D721Med (cell line): ENCODE measurements at places on chromosomes 2 and 18.

DNA sequence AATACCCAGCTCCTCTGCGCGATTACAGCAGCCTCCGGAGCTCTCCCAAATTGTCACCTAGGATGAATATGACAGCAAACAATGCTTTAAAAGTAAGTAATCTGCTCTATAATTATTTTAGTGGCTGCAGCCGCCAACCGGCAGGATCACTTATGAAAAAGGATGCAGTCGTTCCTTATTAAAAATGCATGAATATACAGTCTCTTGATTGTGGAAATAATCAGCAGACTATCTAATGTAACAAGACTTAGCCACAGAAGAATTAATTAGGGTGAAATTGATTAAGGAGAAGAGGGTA lies 71.8 kb upstream of the STPG4 start:
- no peak for DNase-seq

DNA sequence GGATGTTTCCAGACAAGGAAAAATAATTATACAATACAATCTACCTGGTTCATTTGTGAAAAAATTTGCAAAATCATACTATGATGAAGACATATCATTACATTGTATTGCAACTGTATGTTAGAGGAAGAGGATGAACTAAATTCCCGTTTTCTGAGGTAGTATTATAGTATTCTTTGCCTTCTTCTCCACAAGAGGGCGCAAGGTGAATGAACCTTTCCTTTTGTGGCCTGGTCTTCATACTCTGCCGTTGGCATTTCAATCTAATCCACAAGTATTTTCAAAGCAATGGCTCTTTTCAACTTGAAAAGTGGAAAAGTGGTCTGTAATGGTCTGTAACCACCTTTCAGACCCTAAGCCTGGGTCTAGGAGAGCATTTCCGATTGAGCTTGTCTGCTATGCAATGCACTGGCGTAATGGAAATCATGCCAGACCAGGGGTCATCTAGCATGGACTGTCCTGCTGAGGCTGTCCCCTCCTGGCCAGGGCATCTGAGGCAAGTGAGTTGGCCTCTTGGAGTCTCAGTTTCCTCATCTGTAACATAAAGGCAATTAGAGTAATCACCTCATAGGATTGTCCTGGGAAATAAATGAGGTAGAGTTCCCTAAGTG lies 30.8 kb upstream of the ZNF396 start:
- peak; percentile 45 for DNase-seq

GRCh38 chr2:121969166-121969565 lies 213.7 kb downstream of the TSN start:
- DNase-seq: no peak

DNA sequence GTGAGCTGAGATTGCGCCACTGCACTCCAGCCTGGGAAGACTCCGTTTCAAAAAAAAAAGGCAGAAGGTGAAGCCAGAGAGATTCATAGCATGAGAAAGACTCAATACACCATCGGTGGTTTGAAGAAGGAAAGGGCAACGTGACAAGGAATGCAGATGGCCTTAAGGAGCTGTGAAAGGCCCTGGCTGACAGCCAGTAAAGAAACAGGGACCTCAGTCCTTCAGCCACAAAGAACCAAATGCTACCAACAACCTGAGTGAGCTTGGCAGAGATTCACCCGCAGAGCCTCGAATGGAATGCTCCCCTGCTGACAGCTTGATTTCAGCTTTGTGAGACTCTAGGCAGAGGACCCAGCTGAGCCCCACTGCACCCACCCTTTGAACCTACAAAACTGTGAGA lies 154.9 kb upstream of the NDUFV2 start:
- DNase-seq: no peak

DNA sequence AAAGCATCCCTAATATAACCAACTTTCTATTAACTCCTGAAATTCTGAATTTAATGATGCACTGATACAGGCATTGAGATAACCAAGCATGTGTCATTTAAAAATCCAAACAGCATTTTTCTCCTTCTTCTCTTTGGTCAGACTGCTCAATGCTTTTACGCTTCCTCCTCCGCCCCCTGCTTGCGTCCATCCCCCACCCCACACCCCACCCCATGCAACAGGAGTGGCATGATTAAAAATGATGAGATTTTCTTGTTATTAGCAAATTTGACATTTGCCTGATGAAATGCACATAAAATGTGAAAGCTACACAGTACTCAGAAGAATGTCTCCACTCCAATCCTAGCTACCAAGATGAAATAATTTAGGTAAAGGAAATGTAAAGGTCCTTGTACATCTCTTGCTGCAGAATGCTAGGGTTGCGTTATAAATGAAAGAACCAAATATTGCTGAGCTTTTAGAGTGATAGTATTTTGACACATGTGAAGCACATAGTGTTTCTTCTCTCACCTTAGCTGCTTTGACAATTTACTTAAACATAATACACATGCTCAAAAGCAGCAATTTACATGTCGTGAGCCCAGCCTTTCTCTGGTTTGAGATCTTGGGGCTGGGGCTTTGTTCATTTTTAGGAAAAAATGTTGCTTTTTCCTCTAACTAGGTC lies 263.8 kb downstream of the MEIS1 start:
- DNase-seq: no peak

DNA sequence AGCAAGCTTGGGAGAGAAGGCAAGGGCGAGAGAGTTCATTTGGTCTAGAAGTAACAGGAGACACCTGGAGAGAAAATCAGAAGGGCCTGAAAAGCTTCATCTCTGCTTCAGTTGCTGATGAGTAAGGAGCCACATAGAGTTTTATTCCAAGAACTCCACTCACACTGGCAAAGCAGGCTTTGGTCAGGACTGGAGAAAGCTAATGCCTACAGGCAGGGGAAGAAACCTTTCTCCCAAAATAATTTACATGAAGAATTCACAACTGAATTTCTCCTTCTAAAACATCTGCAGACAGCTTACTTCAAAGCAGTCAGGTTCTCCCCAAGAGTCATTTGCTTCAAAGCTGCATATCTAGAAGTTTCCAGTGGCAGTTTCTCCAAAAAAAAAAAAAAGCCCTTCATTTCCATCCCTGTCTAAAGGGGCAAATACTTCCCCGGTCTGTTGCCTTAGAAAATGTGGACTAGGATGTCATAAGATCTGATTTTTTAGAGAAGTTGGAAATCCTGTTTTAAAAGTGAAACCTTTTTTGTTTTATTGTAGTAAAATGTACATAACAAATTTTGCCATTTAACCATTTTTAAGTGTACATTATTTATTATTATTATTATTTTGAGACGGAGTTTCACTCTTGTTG lies 46.3 kb downstream of the TMEM247 start:
- no peak for DNase-seq

GRCh38 chr2:20592106-20593071 lies 58.5 kb downstream of the HS1BP3 start:
- DNase-seq: no peak

DNA sequence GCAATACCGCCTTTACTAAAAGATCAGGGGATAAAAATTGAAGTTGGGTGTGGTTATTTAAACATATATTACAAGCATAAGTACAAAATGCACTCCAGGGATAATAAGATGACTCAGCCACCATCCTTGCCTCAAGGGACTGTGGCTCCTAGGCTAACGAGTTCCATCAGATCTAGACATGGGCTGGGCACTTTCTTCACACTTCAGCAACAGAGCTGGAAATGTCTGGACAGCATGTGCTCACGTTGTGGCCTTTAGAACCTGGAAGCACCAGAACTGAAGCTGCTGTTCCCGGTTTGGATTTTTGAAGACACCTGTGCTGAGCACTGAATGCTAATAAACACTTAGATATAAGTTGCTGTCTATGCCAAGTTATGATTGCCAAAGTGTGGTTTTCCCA lies 384.2 kb upstream of the SALL3 start:
- no peak for DNase-seq

DNA sequence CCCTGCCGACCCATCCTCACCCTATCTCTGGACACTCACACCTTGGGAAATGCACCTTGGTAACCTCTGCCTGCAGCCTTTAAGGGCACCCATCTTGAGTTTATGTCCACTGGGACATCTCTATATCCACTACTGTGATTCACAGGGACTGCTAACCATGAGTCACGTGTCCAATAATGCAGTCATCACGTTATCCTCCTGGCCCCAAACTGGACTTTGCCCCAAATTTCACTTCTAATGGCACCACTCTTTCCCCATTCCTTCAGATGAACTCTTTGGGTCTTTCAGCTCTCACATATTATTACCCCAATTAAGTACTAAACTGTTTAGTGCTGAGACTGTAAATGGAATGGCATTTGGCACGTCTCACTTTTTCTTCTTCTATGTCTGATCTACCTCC lies 71.2 kb upstream of the TMEM200C start:
- no peak for DNase-seq

DNA sequence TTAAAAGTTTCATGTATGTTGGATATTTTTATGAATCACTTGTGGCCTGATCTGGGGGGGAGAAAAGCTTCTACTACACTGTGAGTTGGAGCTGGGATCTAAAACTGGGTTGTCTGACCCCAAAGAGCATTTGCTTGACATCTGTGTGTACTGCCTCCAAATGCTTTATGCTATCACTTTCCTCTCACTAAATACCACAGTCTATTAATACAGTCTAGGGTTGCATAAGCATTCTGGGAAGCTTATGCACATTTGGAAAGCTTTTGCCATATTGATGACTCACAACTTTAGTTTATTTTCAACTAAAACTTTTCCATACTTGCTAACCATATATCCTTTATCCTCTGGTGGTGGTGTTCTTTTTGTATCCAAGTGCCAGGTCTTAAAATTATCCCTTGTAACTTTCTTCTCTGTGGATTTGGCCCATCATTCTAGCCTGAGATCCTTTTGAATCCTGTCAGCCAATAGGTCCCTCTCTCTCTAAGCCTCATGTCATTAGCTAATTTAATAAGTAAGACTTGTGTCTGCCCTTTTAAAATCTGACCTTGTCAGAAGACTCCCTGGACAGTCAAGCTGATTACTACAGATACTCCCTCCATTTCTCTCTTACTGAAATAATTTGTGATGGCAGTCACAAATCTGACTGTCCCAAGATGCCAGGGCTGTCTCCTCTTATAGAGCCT lies 72.7 kb downstream of the NXPH2 start:
- no peak for DNase-seq

DNA sequence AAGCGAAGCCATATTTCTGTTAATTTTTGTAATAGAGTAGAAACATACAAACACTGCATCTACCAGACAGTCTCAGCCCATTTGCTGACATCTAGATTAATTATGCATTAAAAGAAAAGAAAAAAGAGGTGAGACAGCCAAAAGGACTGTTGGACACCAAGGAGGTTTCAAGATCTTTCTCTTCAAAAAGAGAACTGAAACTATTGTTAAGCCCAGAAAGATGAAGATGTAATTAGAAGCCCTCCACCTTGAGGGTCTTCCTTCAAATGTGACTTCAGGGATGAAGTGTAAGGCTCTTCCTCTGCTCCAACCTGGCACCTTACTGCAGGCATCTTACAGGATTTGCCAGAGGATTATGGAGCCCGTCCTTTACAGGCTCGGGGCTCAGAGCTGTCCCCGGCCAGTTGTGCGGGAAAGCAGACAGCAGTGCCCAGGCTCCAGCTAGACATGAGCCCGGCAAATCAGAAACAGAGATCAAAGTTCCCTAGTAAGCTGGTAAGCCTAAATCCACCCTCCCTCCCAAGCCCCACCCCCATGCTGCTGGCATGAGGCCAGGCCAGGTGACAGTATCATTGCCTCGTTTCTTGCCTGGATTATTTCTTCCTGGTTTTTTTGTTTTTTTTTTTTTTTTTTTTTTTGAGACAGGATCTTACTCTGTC lies 38.9 kb downstream of the ADI1 start:
- peak; percentile 50 for DNase-seq

GRCh38 chr2:150978053-150978452 lies 283.6 kb downstream of the RBM43 start:
- DNase-seq: no peak

DNA sequence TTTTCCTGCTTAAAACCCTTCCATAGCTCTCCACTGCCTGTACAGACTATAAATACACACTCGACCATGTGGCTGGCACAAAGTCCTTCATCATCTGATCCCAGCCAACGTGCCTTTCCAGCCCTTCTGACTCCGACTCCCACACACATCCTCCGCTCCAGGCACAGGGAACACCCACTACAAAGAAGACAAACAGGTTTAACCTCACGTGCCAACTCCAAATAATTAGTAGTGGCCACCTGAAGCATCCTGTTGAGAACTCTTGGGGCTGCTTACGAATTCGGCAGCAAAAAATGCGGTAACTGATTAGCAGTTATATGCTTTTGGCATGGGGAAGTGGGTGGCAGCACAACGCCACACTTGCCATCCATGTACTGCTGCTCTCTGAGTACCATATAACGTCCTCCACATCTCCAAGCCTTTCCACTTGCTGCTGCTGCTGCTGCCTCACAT lies 12.1 kb downstream of the SPIRE1 start:
- no peak for DNase-seq

- DNase-seq: no peak
Measured at GRCh38 chr2:40433736-40434135, 18.2 kb downstream of the SLC8A1 start.

GRCh38 chr2:110863726-110864125 lies 131.4 kb downstream of the ACOXL start:
- no peak for DNase-seq

DNA sequence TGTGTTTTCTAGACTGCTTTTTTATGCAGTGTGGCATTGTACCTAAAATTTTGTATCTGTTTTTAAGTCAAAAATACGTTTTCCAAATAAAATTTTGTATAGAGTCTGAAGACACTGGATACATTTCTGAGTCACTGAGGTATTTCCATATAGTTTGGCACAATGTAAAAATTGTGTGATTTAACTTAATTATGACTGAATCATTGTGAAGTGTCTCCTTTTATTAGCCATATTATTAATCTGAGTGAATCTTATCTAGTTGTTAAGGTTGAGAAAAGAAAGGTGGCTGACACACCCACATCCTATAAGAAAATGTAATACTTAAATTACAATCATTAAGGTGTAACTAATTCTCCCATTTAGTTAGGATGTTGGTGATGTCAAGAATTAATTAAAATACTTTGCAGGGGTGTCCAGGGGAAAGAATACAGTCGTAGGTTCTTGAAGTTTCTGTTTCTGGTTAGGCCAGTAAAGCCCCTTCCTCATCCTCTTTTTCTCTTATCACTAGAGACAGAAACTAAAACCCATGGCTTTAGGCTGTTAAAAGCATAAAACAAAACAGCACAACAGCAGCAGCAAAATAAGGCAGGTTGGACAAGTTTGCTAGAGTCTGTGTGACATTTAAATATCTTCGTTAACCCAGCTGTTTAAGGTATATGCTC lies 71.6 kb downstream of the UBE2E3 start:
- no peak for DNase-seq

- no peak for DNase-seq
Measured at GRCh38 chr18:34709750-34710441, at the start of gene DTNA. TSS of gene DTNA (plus strand) at chr18:34710298. CDS start at chr18:34755977, 45,679 bp downstream.

GRCh38 chr2:10057231-10058107 lies 14.1 kb downstream of the KLF11 start:
- no peak for DNase-seq

GRCh38 chr2:61689568-61689967 lies 151.4 kb upstream of the XPO1 start:
- DNase-seq: no peak
